ENCODE measurements at places on chromosomes 3 and 15.
A peak's percentile ranks its signal among the peaks of the same experiment; 100 is the strongest.

DNA sequence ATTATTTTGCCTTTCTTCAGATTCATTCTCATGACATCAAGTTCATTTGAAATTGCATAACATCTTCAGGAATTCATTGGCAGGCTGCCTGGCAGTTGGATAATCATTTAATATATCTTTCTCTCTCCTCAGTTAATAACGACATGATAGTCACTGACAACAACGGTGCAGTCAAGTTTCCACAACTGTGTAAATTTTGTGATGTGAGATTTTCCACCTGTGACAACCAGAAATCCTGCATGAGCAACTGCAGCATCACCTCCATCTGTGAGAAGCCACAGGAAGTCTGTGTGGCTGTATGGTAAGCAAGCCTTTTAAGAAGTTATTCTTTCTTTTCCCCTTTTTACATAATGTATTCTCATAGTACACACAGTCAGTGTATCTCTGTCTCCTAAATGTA lies 38.2 kb downstream of the TGFBR2 start:
- no peak for DNase-seq

DNA sequence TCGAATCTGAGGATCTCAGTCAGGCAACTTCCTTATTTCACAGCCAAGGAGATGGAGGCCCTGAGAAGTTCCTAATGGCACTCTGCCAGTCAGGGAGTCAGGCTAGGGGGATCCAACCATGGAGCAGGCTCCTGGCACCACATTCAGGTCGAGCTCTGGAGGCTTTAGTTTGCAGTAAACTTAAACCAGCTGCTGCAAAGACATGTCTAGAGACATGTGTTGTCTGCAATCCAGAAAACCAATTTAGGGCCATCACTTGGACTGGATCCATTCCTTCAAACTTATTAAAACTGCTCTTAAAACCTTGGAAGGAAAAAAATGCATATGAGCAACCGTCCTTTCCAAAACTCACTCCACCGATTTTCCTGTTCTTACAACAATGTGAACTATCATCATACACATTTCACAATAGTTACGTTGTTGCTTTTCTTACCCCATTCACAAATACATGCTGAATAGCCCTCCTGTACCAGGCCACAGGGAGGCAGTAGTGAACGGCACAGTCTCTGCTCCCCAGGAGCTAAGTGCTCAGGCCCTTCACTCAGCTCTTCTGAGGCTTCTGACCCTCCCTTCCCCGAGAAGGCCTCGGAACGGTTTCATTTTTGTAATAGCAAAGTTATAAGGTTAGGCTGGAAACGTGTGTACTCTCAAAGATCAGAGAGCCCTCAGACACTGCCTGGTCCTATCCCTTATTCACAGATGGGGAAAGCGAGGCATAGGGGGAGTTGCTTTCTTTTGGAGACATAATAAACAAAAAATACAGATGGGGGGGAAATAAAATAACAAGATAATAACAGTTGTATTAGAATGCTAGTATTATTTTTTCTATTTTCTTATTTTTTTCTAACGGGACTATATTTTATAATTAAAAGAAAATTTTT lies 20.1 kb downstream of the RFT1 start:
- DNase-seq: peak; percentile 84

- no peak for DNase-seq
These were observed 88.0 kb downstream of the CRTC3 start for GRCh38 chr15:90617668-90618097.

GRCh38 chr3:192933779-192934460 lies 16.3 kb upstream of the MB21D2 start:
- no peak for DNase-seq

DNA sequence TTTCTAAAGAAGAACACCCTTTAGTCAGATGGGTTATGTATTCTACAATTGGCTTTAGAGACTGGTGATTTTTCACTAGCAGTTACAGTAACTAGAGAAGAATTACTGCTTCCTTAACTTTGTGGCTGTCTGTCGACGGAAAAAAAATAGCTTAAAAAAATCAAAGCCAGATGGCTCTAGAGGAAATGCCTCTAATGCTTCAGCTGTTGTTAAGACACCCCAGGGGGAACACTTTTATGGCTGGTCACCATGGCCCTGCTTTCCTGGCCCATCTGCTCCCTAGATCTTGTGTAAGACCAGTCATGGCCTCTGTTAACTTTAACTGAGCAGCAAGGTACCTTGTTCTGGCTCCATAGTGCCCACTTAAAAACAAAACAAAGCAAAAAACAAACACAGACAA lies 198.6 kb upstream of the PLSCR5 start:
- DNase-seq: peak; percentile 95

DNA sequence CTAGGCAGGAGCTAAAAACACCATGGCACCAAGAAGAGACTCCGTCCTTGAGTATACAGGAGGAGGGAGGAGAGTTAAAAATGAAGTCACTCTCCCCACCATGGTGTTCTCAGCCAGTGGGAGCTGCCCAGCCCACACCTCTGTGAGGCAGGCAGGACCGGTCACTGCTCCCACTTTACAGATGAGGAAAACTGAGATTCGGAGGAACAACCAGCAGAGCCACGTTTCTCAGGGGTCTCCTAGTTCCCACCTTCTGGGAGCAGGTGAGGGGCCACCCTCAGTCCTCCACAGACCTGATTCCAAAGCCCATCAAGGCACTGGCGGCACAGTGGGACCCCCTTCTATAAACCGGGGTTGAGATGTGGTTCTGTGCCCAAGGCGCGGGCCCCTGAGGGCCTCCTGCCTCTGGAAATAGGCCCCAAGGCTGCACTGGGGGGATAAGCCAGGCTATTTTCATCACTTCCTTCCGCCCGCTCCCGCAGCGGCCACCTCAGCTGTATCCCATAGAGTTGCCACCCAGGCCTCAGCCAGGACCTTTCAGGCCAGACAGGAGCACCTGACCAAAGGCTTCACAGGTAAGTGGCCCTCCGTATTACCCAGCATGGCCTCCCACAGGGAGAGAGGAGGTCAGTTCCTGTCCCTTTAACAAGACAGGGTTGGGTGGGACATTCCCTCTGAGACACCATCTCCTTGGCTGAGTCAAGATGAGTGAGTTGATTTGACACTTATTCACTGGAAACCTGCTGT lies at the start of gene GP9:
TSS of gene GP9 (plus strand) at position 504 of the 747 bp plus-strand sequence. CDS start 961 bp downstream, outside the sequence.
- DNase-seq: no peak

- no peak for DNase-seq
These were observed 613.3 kb upstream of the GOLIM4 start for GRCh38 chr3:168709073-168709472.

- DNase-seq: no peak
These were observed 64.5 kb downstream of the SMAD6 start for GRCh38 chr15:66766282-66767230.

DNA sequence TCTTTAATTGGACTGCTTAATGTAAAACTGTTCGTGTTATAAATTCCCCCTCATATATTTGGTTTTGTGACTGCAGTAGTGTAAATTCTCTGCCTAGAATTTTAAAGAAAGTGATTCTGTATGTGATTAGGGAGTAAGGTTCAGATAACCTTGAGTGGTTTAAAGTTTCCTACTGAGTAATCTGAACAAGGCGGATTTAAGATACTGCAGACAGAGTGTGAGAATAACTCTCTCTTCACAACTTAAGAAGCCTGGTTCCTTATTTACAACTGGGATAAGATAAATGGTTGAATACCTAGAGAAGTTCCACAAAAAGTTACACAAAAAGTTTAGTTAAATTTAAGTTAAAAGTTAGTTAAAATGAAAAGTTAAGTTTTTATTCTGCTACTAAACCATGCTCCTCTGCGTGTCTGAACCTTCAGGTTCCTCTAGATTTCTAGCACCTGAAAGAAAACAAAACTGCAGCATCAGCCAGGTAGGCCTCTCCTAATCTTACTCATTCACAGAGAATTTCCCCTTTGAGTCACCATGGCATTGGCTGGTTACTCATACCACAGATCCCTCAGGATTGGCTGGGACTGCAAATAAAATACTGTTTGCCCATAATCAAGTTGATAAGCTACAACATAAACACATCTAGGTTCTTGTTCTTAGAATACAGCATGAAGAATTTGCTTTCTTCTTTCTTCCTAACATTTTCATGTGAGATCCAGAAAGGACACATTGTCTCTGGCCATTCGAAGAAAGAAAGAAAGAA lies at the start of gene ARL14:
TSS of gene ARL14 (plus strand) at position 614 of the 757 bp plus-strand sequence. CDS start 187 bp downstream, outside the sequence.
- DNase-seq: no peak

- DNase-seq: no peak
These were observed 50.7 kb upstream of the ACAN start for GRCh38 chr15:88752501-88752900.

GRCh38 chr3:4270720-4271119 lies 32.4 kb upstream of the SETMAR start:
- no peak for DNase-seq

DNA sequence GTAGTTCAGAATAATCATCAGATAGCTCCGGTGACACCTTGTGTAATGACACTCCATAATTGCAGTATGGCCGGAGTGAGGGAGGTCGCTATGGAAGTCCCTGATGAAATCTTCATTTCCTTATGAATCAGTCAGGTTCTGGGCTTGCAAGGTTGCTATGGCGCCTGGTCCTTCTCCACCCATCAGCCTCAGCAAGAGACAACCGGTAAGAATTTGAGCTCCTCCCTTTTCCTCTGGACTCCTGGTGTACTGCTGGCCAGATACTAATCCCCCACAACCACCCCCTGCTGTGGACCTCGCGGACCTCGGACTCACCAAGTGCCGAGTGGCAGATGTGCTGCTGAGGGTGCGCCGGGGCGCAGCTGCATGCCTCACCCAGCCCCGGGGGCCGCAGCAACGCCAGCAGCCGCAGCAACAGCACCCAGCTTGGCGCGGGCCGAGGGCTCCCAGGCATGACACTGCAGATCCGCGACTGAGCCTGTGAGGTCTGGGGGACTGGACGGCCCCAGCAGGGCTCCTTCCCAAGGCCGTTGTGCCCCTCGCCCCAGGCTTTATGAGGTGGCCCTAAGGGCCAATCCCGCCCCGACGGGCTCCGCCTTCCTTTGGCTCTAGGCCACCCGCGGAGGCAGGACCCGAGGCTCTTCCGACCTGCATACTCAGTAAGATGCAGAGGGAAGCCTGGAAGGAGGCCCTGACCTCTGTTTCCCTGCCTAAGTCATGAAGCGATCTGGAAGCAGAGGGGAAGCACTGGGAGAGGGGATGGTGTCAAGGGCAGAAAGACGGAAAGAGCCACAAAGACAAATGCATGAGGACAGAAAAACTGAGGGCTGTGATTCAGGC lies at the start of gene TIMP4:
TSS of gene TIMP4 (minus strand) at position 526 of the 840 bp plus-strand sequence. CDS start at position 454, 72 bp downstream.
- DNase-seq: no peak

DNA sequence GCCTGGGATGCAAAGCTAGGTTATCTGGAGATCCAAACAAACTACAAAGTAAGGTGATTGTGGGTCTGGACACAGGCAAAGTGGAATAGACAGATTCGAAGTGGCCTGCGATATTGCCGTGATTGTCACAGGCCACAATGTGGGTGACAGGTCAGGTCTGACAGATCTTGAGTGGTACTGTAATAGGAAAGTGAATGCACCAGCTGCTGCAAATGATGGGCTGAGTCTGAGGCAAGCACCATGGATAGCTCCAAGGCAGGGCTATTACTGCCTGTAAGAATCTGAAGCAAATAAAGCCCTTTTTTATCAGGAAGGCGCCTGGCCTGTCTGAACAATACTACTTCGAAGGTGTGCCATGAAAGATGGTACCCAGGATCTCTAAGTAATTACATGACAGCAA lies 10.0 kb downstream of the ARMC8 start:
- no peak for DNase-seq

- DNase-seq: no peak
These were observed 73.7 kb downstream of the CCNL1 start for GRCh38 chr3:157086060-157086750.

- no peak for DNase-seq
These were observed 38.8 kb upstream of the BFSP2 start for GRCh38 chr3:133361011-133361410.

- no peak for DNase-seq
These were observed 150.6 kb downstream of the SI start for GRCh38 chr3:164927728-164928127.

GRCh38 chr3:179450901-179451264 lies 387 bp downstream of the GNB4 start:
- no peak for DNase-seq

DNA sequence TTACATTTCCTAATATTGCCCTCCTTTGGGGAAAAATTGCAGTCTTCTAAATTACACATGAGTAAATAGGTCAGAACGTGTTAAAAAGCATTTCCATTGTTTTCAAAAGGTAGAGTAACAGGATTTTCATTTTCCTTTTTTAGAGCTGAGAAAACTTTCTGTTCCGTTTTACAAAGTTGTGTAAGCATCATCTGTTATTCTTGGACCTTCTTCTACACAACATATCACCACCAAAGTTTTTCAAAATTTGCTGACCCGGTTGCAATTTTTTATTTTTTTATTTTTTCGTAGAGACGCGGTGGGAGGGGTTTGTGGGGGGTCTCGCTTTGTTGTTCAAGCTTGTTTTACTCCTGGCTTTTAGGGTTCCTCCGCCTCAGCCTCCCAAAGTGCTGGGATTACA lies 1.1 kb downstream of the CCDC39 start:
- DNase-seq: no peak

GRCh38 chr15:92451225-92451825 lies 57.6 kb downstream of the ST8SIA2 start:
- no peak for DNase-seq

DNA sequence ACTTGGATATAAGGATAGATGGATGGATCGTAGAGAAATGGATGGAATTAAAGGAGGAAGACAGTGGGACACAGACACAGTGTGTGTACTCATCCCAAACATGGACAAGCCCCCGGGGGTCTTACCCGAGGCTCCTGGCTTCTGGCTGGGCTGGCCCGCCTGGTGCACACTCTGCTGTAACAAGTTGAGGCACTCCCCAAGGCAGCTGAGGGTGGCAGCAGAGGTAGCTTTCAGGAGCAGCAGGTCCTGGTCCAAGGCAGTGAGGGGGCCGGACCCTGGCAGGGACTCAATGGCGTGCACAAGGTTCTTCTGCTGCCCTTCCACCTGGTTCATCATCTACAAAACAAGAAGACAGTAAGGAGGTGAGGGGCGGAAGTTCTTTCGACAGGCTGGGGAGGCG lies 215.1 kb downstream of the STT3B start:
- no peak for DNase-seq

GRCh38 chr15:81292523-81293001 lies 31.4 kb downstream of the STARD5 start:
- DNase-seq: no peak

- DNase-seq: no peak
These were observed 74.1 kb upstream of the FRMD4B start for GRCh38 chr3:69460034-69460433.

DNA sequence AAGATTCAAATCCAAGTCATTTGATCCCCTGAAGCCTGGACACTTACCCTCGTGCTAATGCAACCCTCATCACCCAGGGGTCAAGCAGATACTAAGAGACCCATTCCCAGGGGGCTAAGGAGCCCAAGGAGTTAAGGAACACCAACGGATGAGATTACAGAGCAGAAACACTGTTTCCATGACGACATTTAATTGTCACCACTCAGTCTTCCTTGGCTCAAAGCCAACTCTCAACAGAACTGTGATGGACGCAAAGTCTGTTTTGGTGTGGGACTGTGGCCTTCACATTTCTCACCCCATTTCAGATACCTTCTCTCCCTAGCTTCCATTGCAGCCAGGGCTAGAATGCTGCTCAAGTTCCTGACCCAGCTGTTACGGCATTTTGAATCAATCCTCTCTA lies 383.5 kb upstream of the WNT5A start:
- DNase-seq: no peak

GRCh38 chr15:28017423-28017924 lies 81.6 kb downstream of the OCA2 start:
- no peak for DNase-seq
